ENCODE measurements at places on chromosomes 3 and 15.

GRCh38 chr15:73882761-73883419 is 9.5 kb downstream of the TBC1D21 start:
- DNase-seq, result no peak

- no peak for DNase-seq
These were observed 72.0 kb downstream of the DHX30 start for GRCh38 chr3:47874913-47875312.

DNA sequence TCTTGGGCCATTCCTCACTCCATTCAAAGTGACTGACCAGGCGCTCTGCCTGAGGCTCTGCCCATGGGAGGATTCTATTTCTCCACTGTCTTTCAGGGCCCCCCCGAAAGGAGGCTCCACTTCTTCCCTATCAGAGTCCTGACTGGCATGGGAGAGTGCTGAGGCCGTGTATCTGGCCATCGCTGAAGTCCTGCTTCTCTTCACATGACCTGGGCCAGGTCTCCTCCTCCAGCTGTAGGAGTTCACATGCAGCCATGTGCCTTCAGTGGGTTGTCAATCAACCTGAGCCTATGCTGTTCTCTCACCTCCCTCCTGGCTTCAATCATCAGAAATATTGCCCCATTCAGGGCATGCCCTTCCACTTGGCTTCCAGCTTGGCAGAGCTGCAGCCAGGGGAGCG is 12.8 kb upstream of the APBA2 start:
- no peak for DNase-seq

DNA sequence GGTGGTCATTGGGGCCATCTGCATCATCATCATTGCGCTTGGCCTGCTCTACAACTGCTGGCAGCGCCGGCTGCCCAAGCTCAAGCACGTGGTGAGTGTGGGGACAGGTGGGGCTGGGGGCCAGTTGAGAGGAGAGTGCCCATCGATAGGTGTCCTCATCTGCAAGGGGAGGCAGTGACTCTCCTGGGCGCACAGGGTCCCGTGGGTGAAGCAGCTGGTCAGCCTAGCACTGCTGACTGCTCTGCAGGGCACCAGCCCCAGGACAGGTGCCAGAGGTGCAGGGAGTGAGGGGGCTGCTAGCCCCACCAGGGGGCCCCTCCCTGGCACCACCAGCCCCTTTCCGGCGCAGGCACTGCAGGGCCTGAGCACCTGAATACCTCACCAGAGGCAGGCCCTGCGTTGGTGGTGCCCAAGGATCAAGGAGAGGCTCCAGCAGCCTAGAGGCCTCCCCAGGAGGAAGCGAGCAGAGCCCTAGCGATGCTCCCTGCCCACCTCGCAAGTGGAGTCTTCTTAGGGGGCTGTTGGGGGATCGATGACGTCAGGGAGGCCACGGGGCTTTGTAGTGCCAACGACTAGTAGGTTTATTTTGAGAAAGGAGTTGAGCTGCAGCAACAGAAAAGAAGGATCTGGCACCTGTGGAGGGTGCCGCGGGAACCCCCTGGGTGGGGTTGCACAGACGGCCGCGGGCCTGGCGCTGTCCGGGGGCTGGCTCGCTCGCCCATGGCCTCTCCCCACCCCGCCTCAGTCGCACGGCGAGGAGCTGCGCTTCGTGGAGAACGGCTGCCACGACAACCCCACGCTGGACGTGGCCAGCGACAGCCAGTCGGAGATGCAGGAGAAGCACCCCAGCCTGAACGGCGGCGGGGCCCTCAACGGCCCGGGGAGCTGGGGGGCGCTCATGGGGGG is 976 bp upstream of the ABTB1 start:
- DNase-seq, result peak; percentile 47

- DNase-seq, result no peak
These were observed 55.3 kb downstream of the CCDC33 start for GRCh38 chr15:74291101-74292071.

DNA sequence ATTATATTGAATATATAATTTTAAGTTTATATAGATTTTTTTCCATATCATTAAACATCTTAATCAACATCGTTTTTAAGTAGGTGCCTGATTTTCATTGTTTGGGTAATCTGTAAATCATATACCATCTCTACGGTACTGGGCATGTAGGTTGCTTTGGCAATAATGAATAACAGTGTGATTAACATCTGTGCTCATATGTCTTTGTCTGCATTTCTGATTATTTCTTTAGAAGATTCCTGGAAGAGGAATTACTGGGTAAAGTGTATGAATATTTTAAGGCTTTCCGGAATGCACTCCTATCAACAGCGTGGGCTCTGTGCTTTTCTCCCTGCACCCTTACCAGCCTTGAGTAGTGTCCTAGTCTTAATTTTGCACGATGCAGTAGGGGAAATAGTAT is 119.8 kb upstream of the LIPC start:
- no peak for DNase-seq

DNA sequence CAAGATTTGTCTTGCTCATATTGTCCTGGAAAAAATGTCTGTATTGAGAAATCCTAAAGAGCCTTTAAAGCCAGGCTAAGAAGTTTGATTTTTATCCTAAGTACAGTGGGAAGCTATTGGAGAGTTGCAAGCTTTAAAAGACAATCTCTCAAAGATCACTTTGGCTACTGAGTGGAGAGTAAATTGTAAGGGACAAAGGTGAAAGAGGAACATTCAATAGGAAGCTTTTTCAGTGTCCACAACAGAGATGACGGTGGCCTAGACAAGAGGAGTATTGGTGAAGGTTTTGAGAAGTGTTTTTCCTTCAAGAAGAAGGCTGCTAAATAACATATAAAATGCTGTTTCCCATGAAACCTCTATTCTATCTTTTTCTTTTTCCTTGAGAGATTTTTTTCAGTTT is 249.5 kb upstream of the IL12A start:
- no peak for DNase-seq

GRCh38 chr3:196280689-196281440 is 6.7 kb downstream of the PCYT1A start:
- DNase-seq, result no peak

GRCh38 chr15:100292010-100292409 is 49.8 kb downstream of the ADAMTS17 start:
- DNase-seq, result no peak

GRCh38 chr3:149197669-149198068 is 24.0 kb downstream of the CP start:
- no peak for DNase-seq

- peak; percentile 51 for DNase-seq
These were observed 97.2 kb downstream of the CLDN1 start for GRCh38 chr3:190224863-190225692.

DNA sequence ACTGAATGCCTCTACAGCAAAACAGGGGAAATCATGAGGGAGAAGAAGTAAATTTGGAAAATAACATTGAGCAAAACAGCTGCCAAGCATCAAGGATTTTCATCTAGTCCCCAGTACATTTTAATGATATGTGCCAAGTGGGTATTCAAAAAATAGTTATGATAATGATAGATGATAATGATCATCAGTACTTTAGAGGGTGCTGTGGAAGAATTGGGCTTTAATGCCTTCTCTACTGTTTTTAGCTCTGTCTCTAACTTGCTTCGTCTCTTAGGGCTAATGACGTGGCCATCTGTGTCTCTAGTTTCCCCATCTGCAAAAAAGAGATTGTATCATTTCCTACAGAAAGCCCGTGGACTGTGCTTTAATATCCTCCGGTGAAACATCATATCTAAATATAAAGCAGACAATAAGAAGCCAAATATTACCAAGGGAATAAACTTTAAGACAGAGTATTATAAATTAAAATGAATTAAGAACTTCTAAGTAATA is 10.2 kb upstream of the FSIP1 start:
- no peak for DNase-seq

- no peak for DNase-seq
These were observed 15.3 kb downstream of the DNAJC13 start for GRCh38 chr3:132432639-132433038.

Data from NCI-H526 (cell line).